ENCODE measurements at places on chromosomes 6 and 20. TPM values are rescaled to one million over a fixed set of nuclear protein-coding genes. Genes with fewer than 3 reads are reported as not detected.

DNA sequence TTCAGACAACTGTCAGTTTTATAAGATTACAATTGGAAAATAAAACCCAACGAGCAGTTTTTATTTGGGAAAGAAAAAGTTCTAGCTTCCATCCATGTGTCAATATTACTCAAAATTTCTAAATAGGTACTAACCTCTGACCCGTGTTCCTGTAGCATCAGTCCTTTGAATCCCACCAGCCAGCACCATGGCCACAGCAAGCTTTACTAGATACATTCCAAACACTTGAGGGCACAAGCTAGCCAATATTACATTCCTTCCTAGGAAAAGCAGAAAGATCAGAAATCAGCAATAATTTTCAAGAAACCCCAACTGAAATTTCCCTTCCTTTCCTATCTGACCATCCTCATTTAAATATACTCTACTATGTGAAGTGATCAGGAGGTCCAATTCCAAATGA, 19.2 kb downstream of the ASF1A start:
- no peak for DNase-seq

- DNase-seq: no peak
These were observed 246.7 kb downstream of the DLL1 start for GRCh38 chr6:170043881-170044790.

DNA sequence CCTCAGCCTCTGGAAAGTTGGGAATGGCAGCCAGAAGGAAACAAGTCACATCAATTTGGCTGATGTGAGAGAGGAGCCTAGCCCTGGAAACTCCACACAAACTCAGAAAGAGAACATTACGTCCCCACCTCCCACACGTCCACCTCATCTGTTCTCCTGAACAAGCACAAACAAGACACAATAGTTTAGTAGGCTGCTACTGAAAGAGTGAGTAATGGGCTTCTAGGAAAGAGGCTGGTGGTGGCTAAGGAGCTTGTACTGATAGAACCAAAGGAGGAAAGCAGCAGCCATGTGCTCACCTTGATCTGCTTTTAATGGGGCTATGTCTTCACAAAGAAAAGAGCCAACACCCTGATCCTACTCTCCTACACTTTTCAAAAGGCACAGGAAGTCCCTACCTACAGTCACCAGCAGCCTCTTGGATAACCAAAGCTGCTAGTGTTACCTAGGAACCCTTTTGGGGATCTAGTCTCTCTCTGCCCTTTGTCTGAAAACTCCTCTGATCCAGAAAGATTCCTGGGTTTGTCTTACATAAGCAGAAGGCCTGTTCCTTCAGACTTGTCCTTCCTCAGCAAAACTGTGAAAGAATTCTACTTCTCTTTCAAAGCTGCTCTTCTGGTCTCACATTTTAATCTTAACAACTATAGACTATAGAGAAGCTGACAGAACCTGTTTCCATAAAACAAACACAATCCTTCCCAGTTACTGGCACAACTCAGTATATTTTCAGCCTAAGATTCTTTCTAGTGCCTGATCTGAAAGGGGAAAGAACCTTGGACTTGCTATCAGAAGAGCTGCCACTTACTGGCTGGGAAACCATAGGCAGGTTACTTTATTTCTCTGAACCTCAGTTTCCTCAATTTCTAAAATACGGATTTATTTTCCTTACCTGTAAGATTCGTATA, 3.1 kb downstream of the PLAGL2 start:
- no peak for DNase-seq

DNA sequence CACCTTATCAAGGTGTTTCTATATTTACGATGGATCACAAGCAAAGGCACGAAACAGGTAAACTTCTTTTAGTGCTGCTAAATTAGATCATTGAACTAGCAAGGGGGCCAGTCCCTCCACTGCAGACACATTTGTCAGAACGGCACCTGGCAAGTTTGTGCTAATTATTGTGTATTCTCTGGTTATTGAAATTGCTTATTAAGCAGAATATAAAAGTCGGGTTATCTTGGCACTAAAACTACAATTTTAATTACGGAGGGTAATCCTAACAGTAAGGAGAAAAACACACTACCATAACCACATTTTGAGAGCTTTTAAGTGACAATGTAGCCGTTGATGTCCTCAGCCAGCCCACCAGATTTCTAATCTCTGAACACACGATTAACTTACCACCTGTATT, 118.9 kb upstream of the BTN3A2 start:
- no peak for DNase-seq

- DNase-seq: no peak
These were observed 34.3 kb downstream of the RNF24 start for GRCh38 chr20:3981132-3981452.

DNA sequence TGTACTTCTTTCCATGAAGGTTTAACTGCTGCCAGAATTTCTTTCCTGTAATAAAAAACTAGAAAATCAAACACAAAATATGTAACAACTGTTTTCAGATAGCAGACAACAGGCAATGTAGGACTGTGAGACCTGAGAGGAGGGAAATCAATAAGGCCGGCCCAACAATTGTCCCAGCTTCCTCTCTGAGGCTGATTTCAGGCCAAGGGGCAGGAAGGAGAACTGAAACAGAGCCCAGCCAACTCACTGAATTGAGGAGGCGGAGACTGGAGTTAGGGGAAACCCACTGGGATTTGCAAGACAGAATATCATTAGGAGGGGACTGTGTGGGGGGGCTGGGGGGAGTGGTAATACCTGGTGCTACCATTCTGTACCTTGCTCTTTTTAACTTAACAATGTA, 42.2 kb downstream of the FLRT3 start:
- no peak for DNase-seq

DNA sequence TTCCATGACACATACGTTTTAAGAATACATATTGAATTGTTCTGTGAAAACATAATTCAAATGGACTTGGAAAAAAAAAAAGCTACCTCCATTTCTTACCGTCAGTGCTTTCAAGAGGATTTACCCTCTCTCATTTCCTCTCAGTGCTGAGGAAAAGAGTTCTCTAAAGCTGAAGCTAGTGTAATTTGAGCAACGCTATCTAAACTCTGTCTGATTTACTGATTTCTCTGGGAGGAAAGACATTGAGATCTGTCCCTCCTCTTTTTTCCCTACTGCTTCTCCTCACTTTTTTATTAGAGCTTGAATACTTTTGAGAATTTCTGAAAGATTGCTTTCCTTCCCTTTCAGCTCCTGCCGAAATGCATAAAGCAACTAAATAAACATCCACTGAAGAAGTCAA, 41.2 kb upstream of the GRIK2 start:
- DNase-seq: no peak

The EHMT2 gene
- polyA plus RNA-seq: 40.1 TPM

The CD40 gene
- polyA plus RNA-seq: 3.4 TPM

DNA sequence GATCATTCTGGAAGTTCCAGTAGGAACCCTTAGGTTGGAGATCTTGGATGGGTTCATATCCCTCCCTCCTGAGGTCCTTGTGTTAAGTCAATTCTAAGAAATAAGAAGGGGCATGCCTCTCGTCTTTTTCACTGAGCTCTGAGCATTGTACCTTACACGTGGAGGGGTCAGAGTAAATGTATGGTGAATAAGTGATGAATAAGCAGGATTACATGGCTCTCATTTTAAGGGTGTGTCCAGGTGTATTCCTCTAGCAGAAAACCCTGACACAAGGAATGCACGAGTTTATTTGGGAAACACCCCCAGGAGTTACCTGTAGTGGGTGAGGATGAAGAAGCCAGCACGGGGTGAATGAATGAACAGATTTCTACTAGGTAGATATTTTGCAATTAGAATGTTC, 400.2 kb downstream of the KIF16B start:
- no peak for DNase-seq

GRCh38 chr20:36181934-36182603, 27.5 kb downstream of the EPB41L1 start:
- DNase-seq: no peak

DNA sequence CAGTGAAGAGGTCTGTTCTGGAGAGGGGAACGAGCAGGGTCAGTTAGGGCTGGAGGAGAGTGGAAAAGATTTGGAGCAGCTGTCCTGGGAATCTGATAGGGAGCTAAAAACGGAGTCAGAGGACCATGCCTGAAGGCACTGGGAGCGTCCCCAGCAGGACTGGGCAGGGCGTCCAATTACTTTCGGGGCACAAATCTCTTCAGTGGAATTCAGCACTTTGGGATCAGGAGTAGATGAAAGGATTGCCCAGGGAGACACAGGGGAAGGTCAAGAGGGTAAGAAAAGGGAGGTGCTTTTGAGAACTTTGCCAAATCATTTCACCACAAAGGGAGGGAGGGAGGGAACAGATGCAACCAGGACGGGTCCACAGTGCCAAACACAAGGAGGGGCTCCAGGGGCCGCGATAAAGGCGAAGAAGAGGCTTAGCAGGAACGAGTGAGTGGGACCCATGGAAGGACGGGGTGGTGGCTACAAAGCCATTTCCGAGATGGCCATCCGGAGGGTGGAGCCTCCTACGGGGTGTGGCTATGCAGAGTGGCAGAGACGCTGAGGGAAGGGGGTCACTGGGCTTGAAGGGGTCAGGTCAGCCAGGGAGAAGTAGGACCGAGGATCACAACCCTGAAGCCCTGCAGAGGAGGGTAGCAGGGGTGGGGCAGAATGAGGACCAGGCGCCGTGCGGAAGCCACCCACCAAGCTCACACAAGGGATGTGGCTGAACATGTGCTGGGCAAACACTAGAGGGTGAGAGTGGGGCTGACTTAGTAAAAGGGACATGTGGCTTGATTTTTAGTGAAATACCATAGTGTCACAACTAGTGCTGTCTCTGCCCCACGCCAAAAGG, 180.0 kb upstream of the RREB1 start:
- peak; percentile 73 for DNase-seq

GRCh38 chr6:151060766-151061531, 178.8 kb upstream of the AKAP12 start:
- DNase-seq: no peak
